ENCODE measurements at places on chromosomes 16 and 17.

DNA sequence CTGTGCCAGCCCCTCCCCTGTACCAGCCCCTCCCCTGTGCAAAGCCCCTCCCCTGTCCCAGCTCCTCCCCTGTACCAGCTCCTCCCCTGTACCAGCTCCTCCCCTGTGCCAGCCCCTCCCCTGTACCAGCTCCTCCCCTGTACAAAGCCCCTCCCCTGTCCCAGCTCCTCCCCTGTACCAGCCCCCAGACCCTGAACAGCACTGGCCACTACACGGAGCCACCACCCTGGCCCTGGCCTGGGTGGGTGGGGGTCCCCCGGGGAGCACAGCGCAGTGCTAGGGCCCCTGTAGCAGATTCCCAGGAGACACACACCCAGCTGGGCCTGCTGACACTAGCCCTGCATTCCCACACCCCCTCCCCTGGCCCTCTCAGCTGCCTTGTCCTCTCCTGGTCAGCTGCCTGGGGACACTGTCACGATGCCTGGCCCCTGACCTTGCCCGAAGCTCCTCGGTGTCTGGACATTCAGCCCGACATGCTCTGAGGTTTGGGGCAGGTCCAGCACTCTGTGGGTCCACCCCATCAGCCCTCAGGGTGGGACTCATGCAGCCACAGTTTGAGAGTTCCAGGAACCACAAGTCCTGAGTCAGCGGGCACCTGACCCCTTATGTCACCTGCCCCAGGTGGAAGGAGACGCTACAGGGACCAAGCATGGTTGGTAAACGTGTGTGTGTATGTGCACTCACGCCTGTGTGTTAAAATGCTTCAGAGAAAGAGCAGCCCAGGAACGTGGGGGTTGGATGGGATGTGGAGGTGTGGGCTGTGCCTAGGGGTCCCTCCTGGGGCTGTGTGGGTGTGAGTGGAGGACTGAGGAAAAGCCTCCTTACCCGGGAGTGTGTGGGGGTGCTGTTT is 114.2 kb downstream of the METRNL start:
- DNase-seq: no peak

DNA sequence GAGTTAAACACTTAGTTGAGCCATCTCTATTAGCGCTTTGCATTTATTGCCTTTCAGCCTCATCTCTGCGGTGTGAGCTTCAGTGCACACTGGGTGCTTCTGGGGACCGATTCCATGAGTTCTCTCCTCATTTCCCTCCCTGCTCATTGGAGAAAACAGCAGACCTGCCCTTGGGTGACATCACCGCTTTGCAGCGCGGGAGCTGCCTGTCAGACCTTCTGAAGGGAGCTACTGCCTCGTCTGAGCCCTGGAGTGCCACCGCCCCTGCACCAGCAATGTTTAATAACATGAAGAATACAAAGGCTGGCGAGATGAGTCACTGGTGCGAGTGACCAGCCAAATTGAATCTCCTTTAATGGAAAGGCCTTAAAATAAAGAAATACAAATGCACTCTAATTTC is 30.2 kb upstream of the CPPED1 start:
- DNase-seq: no peak

GRCh38 chr16:28937222-28937876 is 5.6 kb downstream of the CD19 start:
- DNase-seq: no peak

DNA sequence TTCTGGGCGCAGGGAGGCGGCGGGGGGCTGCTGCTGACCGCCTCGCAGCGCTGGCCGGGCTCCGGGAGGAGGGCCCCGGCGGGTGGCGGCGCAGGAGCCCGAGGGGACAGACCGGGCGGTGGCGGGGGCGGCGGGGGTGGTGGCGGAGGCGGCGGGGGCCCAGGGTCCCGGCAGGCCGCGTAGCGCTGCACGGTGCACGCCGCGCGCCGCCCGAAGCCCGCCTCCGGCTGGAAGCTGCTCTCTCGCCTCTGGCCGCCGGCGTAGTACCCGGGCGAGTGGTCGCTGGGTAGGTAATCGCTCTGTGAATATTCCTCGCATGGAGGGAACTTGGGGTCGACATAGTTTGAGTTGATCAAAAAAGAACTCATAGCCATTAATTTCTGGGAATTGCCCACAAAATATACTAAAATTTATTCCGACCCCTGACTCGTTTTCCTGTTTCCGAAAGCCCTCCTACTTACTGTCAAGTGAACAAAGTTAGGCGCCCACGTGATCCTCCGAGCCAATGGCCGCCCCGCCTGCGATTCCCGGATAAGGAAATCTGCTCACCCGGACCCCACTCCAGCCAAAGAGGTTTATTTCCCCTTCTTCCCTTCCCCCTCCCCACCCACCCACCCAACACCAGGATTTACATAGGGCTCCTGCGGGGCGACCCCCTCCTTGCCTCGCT is at the start of gene HOXB4:
HOXB4 (minus strand) TSS at position 405 of the 670 bp plus-strand sequence; CDS start at position 374, 31 bp downstream.
- DNase-seq: no peak

GRCh38 chr17:40714473-40714872 is 10.9 kb upstream of the KRT24 start:
- DNase-seq: no peak

DNA sequence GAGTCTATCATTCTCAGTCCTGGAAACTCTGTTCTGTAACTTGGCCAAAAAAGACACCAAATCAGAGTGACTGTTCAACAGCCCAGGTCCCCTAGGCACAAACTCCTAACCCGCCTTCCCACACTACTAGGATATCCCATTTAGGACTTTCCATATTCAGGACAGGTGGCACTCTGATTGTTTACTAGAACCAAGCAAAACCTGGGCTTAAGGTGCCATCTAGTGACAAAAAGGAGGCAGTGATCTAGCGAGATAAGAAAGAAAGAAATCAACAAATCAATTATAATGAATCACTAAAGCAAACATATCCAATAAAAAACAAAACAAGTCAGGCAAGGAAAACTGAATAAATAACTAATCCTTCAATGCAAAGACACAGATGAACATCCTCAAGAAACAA is 203.9 kb downstream of the CEP112 start:
- DNase-seq: no peak

DNA sequence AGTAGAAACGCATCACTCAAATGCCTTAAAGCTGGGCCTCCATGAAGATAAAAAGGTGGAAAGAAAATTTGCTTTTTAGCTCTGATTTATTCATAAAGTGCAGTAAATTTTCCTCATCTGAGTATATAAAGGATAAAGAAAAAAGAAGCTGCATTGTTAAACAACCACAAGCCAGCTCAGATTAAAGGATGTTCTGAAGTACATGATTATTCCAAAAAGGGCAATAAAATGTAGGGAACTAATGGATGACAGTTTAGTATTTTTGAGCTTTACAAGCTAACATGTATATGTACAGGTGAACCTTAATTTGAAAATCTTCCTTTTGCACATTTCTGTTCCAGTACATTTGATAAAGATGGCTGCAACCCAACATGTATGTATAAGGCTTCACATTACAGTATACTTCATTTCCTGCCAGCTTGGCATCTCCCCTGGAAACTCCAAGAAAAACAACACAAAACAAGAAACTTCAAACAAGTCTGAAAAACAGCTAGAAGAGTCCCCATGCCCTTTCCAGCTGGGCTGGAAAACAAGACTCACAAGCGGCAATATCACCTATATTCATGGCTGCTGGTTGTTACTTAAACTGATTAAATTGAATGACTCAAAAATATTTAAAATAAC is 225.7 kb downstream of the CEP112 start:
- no peak for DNase-seq

DNA sequence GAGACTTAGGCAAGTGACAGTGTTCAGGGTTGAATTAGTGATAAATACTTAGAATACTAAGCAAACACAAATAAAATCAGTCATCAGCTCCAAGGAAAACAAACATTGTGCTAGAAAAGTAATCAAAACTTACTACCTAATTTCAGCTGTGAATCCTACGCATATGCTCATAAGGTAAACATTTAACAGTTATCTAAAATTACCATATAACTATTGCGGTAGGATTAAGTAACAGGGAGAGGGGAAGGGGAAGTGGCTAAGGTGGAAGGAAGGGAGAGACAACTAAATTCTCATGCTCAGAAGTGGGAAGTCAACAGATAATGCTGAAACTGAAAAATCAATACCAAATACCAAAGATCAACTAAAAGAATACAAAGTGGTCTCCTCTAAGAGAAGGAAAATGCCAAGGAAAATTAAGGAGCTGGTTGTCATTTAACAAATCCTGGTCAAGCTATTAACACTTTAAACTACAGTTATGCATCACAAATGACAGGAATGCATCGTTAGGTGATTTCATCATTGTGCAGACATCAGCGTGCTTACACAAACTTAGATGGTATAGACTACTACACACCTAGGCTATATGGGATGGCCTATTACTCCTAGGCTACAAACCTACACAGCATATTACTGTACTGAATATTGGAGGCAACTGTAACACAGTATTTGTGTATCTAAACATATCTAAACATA is 20.0 kb downstream of the USP32 start:
- no peak for DNase-seq

DNA sequence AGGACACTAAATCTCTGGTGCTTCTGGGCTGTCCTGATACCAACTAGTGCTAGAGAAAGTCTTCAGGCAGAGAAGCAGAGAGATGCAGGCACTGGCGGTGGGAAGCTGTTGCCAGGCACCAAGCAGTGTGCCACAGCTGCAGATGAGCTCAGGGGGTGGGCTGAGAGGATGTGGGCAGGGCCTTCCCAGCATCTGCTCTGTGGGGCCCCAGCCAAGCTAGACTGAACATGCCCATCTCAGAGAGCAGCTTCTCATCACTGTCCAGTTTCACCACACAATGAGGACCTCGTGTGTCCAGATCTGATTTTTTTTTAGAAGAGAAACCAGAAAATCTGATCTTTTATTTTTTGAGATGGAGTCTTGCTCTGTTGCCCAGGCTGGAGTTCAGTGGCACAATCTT is 17.1 kb downstream of the PSKH1 start:
- no peak for DNase-seq

GRCh38 chr16:17224879-17225281 is 245.9 kb downstream of the XYLT1 start:
- DNase-seq: peak; percentile 82

- DNase-seq: no peak
These were observed 2.8 kb upstream of the NUBP1 start for GRCh38 chr16:10740845-10741208.

DNA sequence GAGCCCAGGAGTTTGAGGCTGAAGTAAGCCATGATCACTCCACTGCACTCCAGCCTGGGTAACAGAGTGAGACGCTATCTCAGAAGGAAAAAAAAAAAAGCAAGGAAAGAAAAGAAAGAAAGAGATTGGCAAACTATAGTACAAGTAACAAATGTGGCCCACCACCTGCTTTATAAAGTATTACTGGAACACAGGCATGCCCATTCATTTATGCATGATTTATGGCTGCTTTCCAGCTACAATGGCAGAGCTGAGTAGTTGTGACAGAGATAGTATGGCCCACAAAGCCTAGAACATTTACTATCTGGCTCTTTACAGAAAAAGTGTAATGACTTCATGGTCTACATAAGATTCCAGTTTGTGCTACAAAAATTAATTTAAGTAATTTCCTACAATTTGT is 23.6 kb downstream of the C16orf87 start:
- DNase-seq: no peak

GRCh38 chr17:52233176-52233575 is 74.7 kb upstream of the CA10 start:
- no peak for DNase-seq

GRCh38 chr17:67171560-67171959 is 73.4 kb downstream of the HELZ start:
- no peak for DNase-seq

GRCh38 chr16:69093974-69094373 is 11.5 kb upstream of the HAS3 start:
- no peak for DNase-seq

GRCh38 chr17:76252040-76252954 is 12.0 kb upstream of the RNF157 start:
- peak; percentile 84 for DNase-seq

GRCh38 chr17:75906143-75906884 is 1.6 kb upstream of the MRPL38 start:
- DNase-seq: no peak

DNA sequence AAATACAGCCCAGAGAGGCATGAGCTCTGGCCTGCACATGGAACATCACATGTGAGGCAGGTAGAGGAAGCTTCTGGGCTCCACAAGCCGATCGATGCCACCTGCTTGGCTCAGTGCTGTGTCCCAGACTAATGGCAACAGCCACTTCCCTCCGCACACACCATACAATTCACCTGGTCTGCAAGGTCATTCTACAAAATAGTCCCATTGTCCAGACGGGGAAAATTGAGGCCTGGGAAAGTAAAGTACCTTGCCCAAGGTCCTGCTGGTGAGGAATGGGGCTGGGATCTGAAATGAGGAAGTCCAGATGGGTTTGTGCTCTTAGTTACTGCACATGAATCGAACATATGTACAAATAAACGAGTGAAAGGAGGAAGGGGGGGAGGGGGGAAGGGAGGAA is 88.0 kb downstream of the LITAF start:
- DNase-seq: peak; percentile 71

GRCh38 chr17:17724307-17725010 is 43.2 kb downstream of the RAI1 start:
- DNase-seq: no peak

DNA sequence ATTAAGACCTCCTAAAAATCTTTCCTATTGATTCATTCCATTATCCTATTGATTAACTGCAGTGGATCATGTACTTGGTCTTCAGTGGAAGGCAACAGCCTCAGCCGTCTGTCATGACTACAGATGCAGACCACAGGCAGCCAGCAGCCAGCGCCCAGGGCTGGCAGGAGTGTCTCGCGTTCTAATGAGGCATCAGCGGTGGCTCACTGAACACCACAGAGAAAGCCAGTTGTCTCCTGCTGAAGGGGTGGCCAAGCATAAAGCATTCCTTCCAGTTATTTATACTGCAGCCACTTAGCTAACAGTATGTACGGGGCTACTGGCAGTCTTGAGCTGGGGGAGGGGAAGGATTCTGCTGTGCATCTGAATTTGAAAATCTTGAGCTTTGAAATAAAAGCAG is 214.3 kb downstream of the IRX3 start:
- DNase-seq: no peak

Data from HL-60 (cell line).